ENCODE measurements at places on chromosomes 3 and 15.

GRCh38 chr3:35739181-35739809, 100.0 kb downstream of the ARPP21 start:
- no peak for DNase-seq

DNA sequence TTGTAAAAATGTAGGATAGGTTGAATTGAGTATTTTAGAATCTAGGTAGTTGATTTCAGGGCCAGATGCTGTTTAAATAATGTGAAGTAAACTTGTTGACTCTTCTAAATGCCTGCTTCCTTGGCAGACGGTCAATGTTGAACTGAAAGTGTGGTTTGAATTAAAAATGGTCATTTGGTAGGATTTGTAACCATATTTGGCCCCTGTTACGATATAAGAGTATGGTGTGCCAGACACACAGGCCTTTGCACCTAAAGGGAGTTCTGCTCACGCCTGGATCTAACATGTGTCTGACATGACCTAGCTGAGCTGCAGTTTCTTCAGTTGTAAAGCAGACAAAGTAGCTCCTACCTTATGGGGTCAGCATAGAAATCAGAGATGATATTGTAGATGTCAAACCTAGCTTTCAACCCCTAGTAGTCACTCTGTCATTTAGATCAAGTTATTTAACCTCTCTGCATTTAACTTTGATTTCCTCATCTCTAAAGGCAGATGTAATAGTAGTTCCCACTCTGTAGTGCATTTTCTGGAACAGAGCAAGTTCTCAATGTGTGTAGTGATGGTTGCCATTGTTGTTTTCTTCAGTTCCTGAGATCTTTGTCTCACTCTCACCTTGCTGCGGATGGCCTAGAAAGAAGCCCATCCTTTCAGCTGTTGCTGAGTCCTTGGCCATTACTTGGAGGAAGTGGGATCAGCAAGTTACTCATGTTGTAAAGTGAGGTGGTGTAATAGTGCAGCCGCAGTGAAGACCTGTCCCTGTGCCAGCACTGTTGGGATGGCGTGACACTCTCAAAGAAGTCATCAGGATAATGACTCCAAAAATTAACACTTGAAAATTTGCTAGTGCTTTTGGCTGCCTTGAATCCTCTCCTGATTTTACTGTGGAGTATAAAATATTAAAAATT, 90.2 kb downstream of the GHSR start:
- DNase-seq: no peak

- no peak for DNase-seq
Observed at GRCh38 chr15:49696433-49696832, 75.6 kb downstream of the DTWD1 start.

- DNase-seq: no peak
Observed at GRCh38 chr3:194586836-194587235, 46.4 kb downstream of the TMEM44 start.

- DNase-seq: no peak
Observed at GRCh38 chr3:146454796-146455195, 14.6 kb downstream of the PLSCR2 start.

DNA sequence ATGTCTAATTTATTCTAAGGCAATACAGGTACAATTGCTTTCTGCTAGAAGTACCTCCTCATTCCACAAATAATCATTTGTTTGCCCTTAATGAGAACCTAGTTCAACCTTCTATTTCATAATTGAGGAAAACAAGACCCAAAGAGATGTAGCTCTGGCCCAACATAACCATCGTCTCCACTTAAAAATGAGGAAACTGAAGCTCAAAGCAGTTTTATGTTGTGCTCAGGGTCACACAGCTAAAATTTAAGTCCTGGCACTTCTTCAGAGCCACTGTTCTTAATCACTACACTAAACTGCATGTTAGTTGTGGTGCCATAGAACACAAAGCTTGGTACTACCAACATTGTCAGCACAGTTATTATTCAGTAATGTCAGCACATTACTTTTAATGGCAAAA, 108.0 kb downstream of the SERPINI1 start:
- no peak for DNase-seq
